ENCODE measurements at places on chromosomes 1 and 21.
A peak's percentile ranks its signal among the peaks of the same experiment; 100 is the strongest.

GRCh38 chr1:107196973-107197562, 56.2 kb downstream of the NTNG1 start:
- DNase-seq, result no peak

GRCh38 chr1:167926486-167926997, 9.9 kb upstream of the DCAF6 start:
- DNase-seq, result no peak

GRCh38 chr1:183757061-183757460, 47.9 kb upstream of the RGL1 start:
- no peak for DNase-seq

GRCh38 chr1:212667223-212668139, 32.2 kb downstream of the BATF3 start:
- peak; percentile 68 for DNase-seq

DNA sequence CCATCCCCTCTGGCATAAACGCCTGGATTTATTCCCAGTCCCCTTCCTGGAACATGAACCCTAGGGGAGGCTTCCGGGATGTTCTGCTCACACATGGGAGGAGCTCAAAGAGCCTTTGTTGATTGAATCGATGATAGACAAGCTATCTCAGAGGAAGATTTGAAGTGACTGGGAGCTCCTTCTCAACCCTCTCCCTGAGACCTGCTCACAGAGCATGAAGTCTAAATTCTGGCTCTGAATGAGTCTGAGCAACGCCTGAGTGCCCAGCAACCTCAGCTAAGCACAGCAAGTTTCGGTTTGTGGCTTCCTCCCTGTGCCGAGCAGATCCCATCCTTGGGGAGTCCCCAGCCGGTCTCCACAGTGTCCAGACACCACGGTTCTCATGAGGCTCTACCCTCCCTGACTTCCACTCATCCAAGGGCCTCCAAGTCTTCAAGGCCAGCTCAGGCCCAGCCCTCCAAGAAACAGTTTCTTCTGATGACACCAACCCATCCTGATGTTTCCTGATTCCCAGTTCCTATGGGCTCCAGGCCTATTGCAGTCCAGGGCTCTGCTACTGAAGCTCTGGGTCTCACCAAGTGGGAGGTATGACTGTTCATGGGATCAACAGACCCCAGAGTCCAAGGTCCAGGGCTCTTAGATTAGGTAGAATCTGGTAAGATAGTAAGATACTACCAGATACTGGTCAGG, 190.8 kb downstream of the DYRK1A start:
- DNase-seq, result no peak

DNA sequence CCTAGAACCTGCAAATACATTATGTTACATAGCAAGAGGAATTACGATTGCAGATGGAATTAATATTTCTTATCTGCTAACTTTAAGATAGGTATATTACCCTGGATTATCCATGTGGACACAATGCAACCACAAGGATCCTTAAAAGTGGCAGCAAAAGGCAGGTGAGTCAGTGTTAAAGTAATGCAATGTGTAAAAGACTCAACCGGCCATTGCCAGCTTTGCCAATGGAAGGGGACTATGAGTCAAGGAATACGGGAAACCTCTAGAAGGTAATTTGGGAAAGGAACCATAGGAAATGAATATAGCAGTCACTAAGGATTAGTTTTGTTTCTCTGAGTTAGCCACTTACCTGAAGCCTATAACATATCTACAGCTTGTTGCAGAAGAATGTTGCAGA, 692.1 kb upstream of the ZP4 start:
- no peak for DNase-seq

DNA sequence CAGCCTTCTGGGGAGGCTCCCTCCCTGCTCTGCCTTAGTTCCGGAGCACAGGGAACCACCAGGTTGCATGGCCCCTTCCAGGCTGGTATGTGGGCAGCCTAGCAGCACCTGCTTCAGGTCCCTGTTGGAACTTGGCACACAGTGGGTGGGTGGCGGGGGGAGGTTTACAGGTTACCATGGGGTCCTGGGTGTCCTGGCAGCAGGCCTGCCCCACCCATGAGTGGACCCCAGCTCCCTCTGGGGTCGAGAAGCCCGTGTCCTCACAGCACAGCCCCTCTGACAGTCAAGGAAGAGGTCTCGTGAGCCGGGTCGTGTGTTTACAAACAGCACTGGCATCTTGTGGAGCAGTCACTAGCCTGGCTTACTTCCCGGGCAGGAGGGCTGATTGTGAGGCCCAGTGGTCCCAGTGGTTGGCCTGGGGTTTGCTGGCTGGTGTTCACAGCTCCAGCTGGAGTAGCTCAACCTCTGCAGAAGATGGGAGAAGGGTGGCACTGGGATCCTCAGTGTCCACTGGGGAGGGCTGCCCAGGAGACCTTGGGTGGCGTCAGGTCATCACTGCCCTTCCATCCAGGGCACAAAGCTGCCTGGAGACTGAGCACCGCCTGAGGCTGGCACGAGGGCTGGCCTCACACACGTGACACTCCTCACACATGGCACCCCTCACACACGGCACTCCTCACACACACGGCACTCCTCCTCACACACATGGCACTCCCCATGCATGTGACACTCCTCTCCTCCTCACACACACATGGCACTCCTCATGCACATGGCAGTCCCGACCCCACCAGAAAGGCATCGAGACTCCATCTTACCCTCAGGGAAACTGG, 100.9 kb downstream of the RIPK4 start:
- no peak for DNase-seq

DNA sequence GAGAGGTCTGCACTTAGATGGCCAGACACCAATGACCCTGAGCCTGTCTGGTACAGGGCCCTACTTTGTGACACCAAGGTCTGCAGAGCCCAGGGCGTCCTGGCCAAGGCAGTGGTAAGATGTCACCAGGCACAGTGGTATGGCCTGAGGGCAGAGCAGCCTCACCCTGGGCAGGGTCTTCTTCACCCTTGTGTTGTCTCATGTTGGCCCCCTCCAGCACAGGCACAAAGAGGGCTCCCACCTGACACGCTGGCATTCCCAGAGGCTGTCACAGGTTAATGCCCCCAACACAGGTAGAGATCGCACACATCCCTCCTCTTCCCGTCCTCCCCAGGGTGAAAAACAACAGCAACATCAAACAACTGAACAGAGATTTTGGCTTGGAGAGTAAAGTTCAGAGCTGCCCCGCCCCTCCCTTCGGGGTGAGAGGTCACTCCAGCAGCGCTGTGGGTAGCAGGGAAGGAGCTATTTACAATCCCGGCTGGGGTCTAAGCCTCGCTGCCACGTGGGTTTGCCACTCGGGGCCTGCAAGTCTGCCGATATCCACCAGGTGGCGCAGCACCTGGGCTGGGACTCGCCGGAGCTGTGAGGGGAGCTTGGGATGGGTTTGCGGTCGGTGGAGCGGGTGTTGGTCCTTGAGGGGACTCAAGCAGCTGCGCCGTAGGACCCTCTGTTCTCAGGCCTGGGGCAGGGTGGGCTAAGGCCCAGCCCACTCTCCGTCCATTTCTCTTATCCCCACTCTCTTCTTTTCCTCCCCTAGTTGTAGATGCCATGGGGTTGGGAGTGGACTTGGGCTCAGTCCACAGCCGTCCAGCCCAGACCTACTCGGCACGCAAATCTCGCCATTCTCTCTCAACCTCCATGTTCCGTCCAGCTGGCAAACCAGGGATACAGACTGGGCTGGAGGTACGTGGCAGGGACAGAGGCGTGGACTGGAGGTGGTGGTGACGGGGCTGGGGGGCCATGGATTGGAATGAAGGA, 12.7 kb downstream of the EFNA3 start:
- DNase-seq, result peak; percentile 58

GRCh38 chr1:155227261-155228095, 19.0 kb downstream of the MTX1 start:
- peak; percentile 98 for DNase-seq

DNA sequence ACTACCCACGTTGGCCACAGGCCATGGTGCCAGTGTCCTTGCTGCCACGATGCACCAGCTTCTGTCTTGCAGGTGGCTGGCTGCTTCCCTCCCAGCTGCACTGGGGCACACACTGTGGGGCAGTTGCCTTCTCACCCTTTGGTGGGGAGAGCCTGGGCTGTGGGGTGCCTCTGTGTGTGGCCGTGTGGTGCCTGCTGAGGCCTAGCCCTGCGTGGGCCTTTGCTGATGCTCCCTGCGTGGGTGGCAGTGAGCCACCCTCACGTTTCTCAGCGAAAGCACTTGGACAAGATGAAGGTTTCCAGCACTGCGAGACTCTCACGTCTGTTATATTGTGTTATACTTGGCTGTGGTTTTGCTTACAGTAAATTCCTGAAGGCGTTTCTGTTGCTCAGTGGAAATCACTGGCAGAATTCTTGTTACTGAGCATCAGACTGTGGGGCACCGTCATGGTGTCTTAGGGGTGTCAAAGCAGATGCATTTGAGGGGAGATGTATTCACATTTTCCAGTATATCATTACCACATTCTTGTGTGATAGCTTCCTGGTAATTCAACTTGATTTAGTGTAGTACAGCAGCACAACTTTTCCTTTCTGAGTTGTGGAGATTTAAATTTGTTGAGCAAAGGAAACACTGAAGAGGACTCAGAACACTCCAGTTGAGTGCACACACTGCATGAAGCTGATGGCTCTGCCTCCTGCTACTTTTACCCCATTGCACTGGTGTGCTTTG, 124.7 kb downstream of the PCBP3 start:
- DNase-seq, result no peak

- DNase-seq, result no peak
Observed at GRCh38 chr1:101183388-101183699, 53.5 kb upstream of the S1PR1 start.

DNA sequence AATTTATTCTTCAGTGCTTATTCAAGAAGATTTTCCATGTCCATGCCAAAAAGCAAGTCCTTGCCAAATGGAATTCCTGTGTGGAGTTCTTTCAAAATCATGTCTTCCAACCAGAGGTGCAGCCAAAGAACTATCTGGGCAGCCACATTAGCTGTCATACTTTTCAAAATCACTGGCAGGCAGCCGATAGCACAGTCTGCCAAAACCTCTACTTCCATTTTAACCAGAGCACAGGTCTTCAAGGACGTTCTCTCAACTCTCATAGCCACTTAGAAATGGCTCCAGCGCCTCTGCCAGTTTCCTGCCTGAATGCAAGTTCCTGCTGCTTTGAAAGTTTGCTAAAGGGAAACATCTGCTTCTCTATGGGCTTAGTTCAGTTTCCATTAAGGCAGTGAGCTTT, 975.7 kb upstream of the ADGRL4 start:
- DNase-seq, result no peak

GRCh38 chr1:4759671-4760070, 105.3 kb downstream of the AJAP1 start:
- no peak for DNase-seq

GRCh38 chr1:23417570-23417969, 7.0 kb downstream of the TCEA3 start:
- DNase-seq, result peak; percentile 91

- DNase-seq, result no peak
Observed at GRCh38 chr1:12475101-12475500, 142.9 kb downstream of the DHRS3 start.

DNA sequence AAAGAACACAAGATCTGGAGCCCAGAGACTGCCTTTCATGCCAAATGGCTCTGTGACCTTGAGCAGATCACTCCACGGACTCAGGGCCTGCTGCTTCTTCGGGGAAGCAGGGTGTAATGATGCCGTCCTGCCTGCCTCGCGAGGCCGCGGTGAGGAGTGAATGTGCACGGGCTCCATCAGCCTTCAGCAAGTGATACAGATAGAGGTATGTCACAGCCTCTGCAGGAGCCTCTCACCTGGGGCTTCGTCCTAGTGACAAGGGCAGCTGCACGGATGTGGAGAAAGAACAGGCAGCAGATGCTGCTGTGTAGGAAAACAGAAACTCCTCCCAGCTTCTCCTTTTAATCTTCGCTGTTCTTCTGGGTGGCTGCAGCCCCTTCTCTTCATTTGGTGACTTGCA, 127.5 kb downstream of the KCNN3 start:
- no peak for DNase-seq

GRCh38 chr1:226481133-226481532, 67.4 kb upstream of the STUM start:
- no peak for DNase-seq

GRCh38 chr1:152182944-152183361, 23.9 kb upstream of the RPTN start:
- DNase-seq, result no peak

DNA sequence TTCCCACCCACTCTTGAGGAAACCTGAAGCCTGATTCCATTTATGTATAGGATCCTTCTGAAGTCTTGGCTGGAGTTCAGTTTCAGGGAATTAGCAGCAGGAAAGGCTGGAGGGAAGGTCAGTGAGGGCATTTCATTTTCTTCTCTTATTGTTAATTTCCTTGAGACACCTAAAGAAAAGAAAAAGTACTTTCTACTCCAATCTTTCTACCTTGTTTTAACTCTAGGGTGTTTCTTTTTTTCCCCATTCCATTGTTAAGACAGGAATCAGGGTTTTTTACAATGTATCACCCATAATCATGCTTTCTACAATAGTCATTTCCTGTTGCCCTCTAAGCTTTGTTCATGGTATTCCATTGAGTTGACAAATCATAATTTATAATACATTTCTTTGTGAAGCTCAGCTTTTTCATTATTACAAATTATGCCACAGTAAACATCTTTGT, 27.4 kb downstream of the SNRPE start:
- DNase-seq, result no peak

DNA sequence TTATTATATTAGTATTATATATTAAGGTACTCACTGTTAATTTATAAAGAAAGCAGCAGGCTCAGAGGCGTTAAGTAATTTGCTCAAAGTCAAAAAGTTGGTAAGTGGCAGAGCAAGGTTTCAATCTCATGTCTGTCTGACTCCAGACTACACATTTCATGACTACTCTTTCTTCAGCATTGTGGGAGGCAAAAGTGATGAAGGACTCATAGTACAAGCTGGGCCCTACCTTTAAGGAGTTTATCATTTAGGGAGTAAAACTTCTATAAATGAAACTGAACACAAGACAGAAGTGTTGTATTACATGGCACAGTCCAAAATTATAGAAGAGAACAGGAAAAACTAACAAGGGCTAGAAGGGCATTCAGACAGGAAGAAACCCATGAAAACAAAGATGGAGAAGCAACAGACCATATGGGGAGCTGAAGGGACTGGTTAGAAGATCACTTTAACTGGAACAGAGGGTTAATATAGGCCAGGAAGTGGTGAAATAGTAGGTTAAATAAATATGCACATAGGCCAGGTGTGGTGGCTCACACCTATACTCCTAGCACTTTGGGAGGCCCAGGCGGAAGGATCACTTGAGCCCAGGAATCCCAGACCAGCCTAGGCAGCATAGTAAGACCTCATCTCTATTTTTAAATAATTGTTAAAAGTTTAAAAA, 11.5 kb downstream of the SORT1 start:
- DNase-seq, result no peak

- DNase-seq, result no peak
Observed at GRCh38 chr1:25559031-25559430, 15.6 kb downstream of the LDLRAP1 start.

- no peak for DNase-seq
Observed at GRCh38 chr21:14842601-14843000, 222.2 kb downstream of the NRIP1 start.
